Effector CD4-positive, alpha-beta T cell (primary cell): ENCODE measurements at places on chromosomes 1 and 21.

DNA sequence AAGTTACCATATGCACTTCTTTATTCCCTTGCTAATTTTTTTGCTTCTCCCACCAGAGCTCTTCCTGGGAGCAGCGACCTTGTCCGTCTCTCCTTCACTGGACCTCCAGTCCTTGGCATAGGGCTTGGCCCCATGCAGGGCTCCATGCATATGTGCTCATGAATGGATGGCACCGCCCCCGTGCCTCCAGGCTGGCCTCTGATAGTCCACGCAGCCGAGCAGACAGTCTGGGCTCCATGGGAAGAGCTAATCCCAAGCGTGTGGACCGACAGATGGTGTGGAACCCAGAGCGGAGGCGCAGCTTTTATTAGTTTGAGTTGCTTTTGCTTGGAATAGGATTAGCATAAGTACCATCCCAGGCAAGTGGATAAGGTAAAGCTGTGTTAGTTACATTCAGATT, 41.8 kb downstream of the CDCP2 start:
- DNase-seq, result no peak

- no peak for DNase-seq
These were observed 28.2 kb upstream of the FAM131C start for GRCh38 chr1:16101623-16102022.

- no peak for DNase-seq
These were observed 77.1 kb downstream of the XCL2 start for GRCh38 chr1:168466714-168467131.

GRCh38 chr1:21863981-21864380, 51.9 kb downstream of the LDLRAD2 start:
- no peak for DNase-seq

DNA sequence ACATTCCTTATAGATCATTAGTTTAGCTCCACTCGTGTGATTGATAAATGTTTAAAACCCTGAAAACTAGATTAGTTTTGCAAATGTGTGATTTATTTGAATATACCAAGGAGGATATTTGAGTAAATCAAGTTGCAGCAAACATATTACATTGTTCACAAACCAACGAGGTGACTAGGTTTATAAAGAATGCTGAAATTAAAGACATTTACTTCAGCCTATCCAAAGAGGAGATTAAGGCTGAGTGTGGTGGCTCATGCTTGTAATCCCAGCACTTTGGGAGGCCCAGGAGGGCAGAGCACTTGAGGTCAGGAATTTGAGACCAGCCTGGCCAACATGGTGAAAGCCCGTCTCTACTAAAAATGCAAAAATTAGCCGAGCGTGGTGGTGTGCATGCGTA, 34.1 kb downstream of the VTCN1 start:
- DNase-seq, result no peak

DNA sequence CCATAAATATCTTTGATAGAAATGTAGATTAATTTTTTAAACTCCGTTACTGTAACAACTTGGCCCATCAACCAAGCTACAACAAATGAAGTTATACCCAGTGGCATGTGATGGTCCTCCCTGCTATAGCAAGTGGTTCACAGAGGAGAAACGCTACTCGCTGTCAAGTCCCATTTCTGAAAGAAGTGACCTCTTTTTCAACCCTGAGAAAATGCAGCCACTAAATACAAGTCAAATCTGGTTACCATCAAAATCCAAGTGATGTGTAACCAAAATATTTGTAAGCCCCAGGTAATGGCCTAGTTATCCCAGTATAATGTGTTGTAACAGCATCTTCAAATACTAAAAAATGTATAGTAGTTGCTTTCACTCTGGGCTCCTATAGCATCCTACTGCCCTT, 151.8 kb downstream of the MIS18A start:
- no peak for DNase-seq

GRCh38 chr1:164363980-164364379, 195.0 kb upstream of the PBX1 start:
- DNase-seq, result no peak

- no peak for DNase-seq
These were observed at the start of gene CNKSR1 for GRCh38 chr1:26177182-26177684. Gene CNKSR1, plus strand, starts transcription at chr1:26177491. Its CDS starts 57 bp downstream, at chr1:26177548.

- no peak for DNase-seq
These were observed 687 bp downstream of the PRKAB2 start for GRCh38 chr1:147171399-147172167.

DNA sequence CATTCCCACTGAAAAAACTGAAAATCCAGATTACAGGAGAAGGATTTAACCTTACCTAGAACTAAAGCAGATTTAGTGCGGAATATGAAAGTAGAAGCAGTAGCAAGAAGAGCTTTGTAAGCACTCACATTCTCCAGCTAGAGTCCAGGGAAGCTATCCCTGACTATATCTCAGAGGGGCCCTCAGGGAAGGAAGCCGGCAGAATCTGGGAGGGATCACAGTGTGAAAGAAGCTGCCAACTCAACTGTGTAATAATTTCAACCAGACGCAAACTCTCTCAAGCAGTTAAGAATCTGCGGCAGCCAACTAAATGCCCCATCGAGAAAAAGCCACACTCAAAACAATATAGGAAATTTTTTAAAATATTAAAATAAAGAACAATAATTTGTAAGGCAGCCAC, 163.8 kb downstream of the EIF4G3 start:
- DNase-seq, result no peak

DNA sequence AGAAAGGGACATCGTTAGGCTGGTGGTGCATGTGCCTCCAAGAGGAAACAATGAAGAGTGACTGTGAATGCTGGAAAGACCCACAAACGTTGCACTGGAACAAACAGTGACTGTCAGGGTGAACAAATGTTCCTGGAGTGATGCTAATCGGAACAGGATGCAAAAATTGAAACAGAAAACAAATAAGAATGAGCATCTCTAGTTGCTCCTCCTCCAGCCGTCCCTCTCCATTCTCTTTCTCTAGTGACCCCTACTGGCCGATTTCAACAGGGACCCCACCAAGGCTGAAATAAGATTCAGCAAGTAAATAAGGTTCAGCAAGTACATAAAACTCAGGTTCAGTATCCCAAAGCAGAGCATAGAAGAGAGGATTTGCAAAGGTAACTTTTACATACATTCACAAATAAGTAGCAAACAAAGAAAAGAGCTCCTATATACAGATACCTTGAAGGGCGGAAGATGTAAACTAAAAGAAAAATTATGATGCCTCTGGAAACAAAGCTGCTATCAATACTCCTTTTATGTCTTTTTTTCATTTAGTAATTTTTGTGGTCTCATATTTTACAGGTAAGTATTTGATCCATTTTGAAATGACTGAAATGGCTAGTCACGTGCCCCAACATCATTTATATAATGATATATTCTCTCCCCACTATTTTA, 836.1 kb upstream of the ADAMTS5 start:
- DNase-seq, result no peak

GRCh38 chr1:229028544-229028943, 242.4 kb upstream of the RAB4A start:
- no peak for DNase-seq

GRCh38 chr21:31865429-31865970, 7.3 kb upstream of the HUNK start:
- no peak for DNase-seq

GRCh38 chr1:37100310-37100709, 66.0 kb upstream of the GRIK3 start:
- no peak for DNase-seq

DNA sequence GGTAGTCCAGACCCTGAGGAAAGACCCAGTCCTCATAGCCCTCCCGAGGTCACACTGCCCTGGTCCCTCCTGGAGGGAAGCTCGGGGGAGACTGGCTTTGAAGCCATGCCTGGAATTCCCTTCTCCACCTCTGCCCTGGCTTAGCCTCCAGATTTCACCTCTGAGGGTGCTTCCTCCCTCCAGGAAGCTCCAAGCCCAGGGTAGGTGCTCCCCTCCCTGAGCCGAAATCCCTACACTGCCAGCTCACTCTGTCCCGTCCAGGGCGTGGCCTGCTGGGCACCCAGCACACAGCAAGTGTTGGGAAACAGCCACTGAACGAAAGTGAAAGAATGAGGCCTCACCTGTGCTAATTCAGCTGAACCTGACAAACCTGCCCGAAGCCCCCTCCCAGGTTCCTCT, 6.0 kb upstream of the TNFRSF25 start:
- no peak for DNase-seq

DNA sequence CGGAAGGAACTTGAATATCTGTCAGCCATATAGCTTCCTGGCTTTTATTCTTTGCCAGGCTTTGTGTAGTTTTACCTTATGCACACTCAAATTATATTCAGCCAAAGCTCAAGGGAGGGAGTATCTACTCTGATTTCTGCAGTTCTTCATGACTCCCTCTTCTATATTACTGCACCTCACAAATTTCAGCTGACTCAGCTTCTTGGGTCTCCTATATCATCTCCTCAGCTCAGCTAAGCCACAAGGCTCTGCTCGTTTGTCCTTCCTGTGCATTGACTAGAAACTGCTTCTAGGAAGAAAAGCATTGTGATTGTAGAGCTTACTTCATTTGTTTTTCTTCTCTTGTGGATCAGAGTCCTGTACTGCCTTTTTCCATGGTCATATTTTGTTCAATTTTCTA, 37.4 kb downstream of the BTBD8 start:
- DNase-seq, result no peak

- peak; percentile 19 for DNase-seq
These were observed 909 bp upstream of the PAXBP1 start for GRCh38 chr21:32772281-32773047.

GRCh38 chr1:44777969-44778635, 2.8 kb downstream of the RPS8 start:
- no peak for DNase-seq

DNA sequence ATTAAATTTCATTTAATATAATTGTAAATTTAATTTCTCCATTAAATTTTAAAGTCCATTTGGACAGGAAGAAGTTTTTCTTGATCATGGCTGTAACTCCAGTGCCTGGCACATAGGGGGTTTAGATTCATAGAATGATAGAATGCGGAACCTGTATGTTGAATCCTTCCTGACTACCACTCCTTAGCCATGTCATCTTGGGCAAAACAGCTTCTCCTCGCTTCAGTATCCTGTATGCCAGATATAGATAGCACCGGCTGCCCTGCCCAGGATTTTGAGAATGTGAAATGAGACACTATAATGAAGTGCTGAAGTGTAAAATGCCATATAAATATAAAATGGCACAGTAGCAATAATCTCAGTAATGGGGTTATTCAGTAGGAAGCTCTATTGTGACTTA, 6.4 kb downstream of the DYRK1A start:
- no peak for DNase-seq

- DNase-seq, result no peak
These were observed 36.0 kb downstream of the LRRC8C start for GRCh38 chr1:89668961-89669360.

GRCh38 chr1:7495962-7496361, 275.1 kb upstream of the VAMP3 start:
- DNase-seq, result no peak

DNA sequence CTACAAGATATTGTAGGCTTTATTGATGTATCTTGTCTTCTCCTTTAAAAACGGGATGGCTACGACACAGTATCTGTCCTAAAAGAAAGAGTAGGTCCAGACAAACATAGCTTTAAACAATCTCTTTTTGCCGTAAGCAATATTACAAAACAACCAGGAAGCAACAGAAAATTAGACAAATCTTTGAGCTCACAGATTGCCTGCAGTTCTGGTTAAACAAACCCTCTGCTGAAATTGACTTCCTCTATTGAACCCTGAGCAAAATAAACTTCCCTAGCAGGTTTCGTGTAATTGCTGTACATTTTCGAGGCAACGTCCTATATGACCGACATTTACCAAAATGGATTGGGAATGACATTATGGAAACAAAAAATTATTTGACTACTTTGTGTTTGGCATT, 50.6 kb downstream of the CHML start:
- DNase-seq, result no peak

- DNase-seq, result no peak
These were observed 83.5 kb upstream of the ZNF281 start for GRCh38 chr1:200493344-200493743.

GRCh38 chr1:246690100-246690499, 34.1 kb upstream of the SCCPDH start:
- no peak for DNase-seq

GRCh38 chr1:226511296-226511695, 37.3 kb upstream of the STUM start:
- no peak for DNase-seq

- DNase-seq, result no peak
These were observed 2.6 kb upstream of the PADI2 start for GRCh38 chr1:17121881-17122280.

DNA sequence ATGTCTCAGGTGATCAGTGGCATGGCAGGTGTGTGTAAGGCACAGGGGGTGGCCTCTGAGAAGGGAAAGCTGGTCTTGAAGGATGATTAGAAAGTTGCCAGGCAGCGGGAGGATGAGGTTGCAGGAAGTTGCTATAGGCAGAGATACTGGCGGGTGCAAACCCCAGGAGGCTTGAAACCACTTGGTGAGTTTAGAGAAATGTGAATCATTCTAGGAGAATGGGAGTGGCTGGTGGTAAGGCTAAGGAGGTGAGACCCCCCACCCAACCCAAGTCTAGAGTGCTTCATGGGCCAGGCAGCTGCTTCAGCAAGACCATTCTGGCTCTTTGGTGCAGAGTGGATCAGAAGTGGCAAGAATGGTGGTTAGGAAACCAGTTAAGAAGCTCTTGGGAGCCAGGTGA, 9.0 kb downstream of the SH2D2A start:
- DNase-seq, result no peak

- no peak for DNase-seq
These were observed 25.3 kb upstream of the ATP5PO start for GRCh38 chr21:33940881-33941245.

GRCh38 chr1:39539252-39539790, 37.3 kb downstream of the PABPC4 start:
- DNase-seq, result peak; percentile 14

DNA sequence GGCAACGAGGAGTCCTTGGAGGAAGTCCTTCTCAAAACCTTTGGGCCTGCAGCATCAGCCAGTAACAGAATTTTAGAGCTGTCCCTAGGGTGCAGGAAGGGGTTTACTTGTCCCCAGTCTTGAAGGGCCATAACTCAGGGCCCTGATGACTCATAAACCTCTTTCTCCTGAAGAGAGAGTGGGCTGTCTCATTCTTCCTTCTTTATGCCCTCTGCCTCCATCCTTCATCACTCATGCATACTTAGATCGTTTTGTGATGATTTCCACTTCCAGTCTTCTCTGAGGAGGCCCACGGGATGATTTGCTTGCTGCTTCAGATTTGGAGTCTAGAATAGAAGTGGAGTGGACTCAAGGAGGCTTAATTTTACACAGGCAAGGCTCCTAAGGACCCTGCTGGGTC, 60.2 kb downstream of the NDUFS5 start:
- DNase-seq, result no peak

GRCh38 chr1:21278208-21278859, 11.9 kb downstream of the ECE1 start:
- no peak for DNase-seq
